ENCODE measurements at places on chromosomes 7 and 10.
A peak's percentile ranks its signal among the peaks of the same experiment; 100 is the strongest.

GRCh38 chr10:4176500-4177281 lies 391.7 kb upstream of the KLF6 start:
- no peak for DNase-seq

DNA sequence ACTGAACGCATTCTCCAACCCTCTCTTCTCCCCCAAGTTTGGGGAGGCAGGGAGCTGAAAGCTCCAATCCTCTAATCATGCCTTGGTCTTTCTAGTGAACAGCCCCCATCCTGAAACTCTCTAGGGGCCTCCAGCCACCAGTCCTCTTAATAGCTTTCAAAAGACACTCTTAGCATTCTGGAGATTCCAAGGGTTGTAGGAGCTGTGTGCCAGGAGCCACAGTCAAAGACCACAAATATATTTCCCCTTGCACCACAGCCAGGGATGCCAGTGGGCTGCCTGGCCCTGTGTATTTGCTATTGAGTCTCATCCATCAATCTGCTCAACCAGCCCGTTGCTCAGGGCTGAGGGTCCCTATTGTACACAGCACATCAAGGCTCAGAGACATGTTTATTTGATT lies 18.5 kb upstream of the MLXIPL start:
- no peak for DNase-seq

DNA sequence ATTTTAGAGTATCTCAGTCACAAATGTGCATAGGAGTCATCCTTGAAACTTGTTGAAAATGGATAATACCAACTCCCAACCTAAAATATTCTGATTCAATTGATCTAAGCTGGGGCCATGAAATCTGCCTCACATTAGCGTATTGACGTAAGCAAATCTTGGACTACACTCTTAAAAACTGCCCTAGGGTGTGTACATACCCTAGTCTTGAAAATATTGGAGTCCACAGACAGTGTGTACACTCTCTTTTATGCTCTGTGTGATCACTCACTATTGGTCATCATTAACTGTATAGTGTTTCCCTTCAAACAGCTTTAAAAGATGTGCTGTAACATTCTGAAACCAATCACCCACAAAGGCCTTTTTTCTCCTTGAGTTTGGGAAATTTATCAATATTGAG lies 102.9 kb upstream of the FERD3L start:
- DNase-seq, result no peak

- no peak for DNase-seq
Measured at GRCh38 chr10:43749145-43749576, 100.5 kb upstream of the ZNF32 start.

DNA sequence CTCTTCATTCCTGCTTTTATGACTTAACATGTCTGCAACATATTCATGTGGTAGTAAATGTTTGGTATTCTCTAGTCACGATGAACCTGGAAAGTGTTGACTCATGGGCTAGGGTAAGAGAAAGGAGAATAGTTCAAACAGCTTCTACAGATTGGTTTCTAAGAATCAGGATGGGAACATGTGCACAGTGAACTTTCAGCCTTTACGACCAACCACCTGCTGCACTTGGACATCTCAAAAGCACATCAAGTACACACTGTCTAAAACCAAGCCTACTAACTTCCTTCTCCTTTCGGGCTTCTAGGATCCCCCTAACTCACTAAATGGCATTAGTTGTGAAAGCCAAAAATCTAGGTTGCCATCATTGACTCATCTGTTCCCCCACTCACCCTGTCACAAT lies 85.5 kb downstream of the CUL2 start:
- DNase-seq, result no peak

DNA sequence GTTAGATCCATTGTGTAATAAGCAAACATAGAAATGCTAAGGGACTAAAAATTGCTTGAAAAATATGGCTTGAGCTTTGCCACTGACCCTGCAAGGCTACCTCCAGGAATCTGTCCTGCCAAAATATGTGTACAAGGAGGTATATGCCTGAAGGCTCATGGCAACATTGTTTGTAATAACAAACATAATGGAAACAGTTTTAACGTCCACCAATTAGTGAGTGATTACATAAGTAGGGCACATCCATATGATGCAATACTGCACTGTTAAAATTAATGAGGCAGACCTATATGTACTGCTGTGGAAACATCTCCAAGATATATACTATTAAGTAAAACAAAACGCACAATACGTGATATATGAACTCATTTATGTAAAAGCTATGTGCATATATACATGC lies 13.1 kb upstream of the GOT1 start:
- DNase-seq, result no peak

DNA sequence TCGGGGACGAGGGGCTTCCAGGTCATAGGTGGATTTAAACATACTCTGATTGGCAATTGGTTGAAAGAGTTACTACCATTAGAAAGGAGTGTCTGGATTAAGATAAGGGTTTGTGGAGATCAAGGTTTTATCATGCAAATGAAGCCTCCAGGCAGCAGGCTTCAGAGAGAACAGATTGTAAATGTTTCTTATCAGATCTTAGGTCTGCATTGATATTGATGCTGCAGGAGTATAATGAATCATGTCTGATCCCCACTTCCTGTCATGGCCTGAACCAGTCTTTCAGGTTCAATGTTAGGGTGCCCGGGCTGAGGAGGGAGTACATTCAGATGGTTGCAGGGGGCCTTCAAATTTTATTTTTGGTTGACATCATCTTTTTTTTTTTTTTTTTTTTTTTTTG lies 51.4 kb downstream of the SH3PXD2A start:
- no peak for DNase-seq

DNA sequence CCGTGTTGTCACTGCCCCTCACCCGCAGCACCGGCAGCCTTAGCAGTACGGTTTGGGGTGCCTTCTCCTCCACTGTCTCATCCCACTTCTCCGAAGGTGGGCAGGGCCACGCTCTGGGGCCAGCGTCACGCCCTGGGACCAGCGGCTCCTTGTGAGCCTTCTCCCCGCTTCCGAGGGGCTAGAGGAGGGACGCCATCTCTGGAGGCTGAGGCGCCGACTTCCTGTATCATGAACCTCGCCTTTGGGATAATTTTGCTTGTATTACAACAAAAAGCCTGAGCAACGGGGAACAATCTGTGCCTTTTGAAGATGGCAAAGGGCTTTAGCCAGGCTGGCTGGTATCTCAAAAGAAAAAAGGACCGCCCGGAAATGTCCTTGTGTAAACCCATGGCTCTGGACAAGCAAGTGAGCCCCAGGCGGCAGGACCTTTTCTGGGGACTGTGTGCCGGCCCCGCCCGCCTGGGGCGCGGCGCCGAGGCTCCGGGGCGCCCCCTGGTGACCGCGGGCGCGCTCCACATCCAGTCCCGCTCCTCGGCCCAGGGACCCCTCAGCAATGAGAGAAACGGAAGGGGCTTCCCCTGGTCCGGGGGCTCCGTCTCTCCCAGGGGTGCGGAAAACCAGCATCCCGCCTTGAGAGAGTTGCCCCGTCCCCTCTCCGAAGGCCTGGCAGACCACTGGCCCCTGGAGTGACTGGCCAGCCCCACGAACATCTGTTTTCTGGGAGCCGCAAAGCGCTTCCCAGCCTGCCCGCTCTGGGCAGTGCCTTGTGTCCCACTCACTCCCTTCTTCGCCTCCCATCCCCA lies 3.8 kb downstream of the DEPP1 start:
- DNase-seq, result peak; percentile 57

- DNase-seq, result no peak
Measured at GRCh38 chr10:129949891-129950291, 14.2 kb downstream of the EBF3 start.

- no peak for DNase-seq
Measured at GRCh38 chr7:50848203-50848602, 65.5 kb upstream of the GRB10 start.

DNA sequence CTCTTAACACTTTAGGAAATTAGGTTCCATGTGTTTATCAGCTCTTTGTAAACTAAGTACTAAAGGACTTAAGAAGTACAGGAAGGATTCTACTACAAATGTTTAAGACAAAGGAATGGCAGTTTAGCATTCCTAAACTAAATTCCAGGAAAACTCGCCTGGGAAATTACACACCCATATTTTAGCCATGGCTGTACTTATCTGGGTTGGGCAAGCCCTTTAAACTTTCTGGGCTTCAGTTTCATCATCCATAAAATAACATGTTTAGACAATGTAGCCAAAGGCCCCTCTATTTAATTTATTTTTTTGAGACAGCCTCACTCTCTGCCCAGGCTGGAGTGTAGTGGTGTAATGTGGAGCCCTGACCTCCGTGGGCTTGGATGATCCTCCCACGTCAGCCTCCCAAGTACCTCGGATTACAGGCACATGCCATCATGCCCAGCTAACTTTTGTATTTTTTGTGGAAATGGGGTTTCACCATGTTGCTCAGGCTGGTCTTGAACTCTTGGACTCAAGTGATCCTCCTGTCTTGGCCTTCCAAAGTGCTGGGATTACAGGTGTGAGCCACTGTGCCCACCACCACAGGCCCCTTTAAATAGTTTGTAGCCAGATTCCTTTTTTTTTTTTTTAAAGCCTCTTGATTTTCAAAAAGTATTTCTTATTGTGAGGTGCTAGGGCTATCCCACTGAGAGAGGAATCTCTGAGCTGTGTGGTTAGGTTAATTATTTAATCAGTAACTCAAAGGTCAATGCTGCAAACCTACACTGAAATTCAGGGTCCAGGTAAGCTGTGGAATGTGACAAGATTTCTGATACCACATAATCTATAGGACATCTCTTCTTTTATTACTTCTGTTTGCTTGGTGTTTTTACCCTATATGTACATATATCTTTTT lies 32.1 kb downstream of the TMEM60 start:
- DNase-seq, result no peak

GRCh38 chr7:79504607-79505389 lies 51.3 kb upstream of the MAGI2 start:
- no peak for DNase-seq

DNA sequence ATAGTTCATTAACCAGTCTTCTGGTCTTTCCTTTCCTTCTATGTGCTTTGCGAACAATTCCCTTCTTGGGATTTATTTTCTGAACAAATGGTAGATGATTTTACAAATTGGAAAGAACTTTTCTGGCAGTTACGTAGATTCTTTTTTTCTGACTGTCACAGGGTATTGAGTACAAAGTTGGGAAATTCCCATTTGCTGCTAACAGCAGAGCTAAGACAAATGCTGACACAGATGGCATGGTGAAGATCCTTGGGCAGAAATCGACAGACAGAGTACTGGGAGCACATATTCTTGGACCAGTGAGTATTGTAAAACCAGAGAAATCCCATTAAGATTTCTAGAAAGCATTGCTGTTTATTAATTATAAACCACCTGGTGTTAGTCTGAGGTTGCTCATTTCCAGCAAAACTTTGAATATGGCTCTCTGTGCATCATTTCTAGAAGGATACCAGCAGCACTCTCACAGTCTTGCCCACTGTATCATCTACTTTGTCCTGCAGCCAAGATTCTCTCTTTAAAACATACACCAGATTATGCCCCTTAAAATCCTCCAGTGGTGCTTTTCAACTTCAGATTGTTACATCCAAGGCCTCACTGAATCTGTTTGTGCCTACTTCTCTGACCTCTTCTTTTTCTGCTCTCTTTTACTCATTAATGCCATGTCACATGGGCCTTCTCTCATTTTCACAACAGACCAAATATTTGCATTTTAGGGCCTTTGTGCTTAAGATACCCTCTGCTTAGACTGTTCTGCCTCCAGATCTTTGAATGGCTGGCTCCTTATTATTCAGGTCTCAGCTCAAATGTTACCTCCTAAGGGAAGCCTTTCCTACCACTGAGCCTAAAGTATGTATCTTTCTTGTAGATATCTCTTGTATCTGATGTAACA lies 27.0 kb downstream of the DLD start:
- DNase-seq, result no peak

- DNase-seq, result no peak
Measured at GRCh38 chr10:25934621-25935139, 651 bp downstream of the MYO3A start.

DNA sequence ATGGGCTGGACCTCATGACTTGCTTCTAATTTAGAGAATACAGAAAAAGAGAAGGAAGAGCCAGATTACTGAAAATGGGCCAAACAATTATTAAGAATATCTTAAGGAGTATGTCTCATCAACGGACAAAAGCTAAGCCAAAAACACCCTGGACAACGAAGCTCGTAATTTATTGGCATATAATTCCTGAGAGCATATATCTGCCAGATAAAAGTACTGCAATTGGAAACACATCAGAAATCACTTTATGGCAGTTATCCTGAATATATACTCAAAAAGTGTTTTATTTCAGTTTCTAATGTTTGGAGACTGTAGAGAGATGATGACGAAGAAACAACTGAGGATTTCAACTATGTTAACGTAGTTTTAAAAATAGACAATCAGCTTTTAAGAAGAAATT lies 211.8 kb downstream of the CSTF2T start:
- no peak for DNase-seq

GRCh38 chr7:102284399-102284798 lies 2.3 kb upstream of the SH2B2 start:
- DNase-seq, result no peak

DNA sequence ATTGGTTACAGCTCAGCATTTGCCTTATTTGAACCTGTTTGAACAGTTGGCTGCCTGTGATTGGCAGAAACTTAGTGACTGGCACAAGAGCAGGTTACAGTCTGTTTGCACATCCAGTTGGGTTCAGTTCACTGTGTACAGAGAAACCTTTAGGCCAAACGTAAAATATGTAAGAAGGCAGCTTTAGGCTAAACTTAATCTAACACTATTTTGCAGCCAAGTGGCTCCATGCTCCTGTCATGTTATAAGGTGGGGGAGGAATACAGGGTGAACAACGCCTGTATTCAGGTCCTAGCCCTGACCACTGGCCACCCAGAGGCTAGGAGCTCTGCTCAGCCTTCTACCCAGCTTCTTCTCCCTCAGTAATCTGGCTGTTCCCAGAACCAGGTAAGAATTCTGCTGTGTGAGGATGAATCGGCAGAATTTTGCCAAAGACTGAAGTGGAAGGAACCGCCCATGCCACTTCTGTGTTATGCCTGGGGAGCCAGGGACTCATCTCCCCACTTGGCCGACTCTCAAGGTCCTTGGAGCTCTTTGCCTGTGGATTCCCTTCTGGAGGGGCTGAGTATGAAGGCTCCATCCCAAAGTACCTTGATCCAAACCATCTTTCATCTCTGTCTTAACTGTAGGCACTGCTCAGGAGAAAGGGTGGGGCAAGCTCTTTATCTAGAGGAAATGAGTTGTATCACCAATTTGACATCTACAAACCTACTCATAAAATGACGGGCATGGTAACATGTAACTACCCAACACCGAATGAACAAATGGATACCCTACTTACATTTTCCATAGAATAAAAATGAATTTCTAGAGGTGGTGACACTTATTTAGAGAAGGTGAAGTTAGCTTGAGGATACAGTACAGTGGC lies 164.4 kb upstream of the NAMPT start:
- no peak for DNase-seq

Measured in stimulated activated CD4-positive, alpha-beta T cell treated with anti-CD3 and anti-CD28 coated beads, Interleukin-15, amount 100 ng/mL, for 1 hour (primary cell).